Activated gamma-delta T cell treated with Interleukin-2 at 50 U/mL for 16 hours (primary cell): ENCODE measurements at places on chromosomes 11 and 22.

DNA sequence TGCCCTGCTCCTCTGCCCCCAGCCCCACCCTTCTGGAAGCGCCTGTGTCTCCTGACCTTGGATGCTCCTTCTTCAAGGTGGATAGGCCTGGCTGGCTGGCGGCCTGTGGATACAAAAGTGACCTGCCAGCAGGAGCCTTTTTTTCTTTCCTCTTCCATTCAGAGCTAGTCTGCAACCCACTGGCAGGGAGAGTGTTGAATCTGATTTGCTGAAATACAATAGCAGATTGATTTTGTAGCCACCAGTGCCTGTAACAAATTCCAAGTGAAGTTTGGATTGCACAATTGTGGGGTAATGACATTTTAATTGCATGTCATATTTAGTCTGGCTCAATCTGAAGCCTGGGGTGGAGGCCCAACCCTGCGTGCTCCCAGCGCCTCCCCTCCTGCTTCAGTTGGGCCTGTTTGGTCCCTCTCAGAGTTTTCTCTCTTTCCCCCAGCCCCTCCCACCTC, 97.2 kb downstream of the GRIK4 start:
- no peak for DNase-seq

GRCh38 chr11:116866804-116867455, 29.5 kb upstream of the APOA1 start:
- DNase-seq: no peak

- DNase-seq: no peak
These were observed 65.2 kb upstream of the CTSC start for GRCh38 chr11:88402784-88403183.

- DNase-seq: no peak
These were observed 69.2 kb downstream of the CD82 start for GRCh38 chr11:44634401-44635281.

DNA sequence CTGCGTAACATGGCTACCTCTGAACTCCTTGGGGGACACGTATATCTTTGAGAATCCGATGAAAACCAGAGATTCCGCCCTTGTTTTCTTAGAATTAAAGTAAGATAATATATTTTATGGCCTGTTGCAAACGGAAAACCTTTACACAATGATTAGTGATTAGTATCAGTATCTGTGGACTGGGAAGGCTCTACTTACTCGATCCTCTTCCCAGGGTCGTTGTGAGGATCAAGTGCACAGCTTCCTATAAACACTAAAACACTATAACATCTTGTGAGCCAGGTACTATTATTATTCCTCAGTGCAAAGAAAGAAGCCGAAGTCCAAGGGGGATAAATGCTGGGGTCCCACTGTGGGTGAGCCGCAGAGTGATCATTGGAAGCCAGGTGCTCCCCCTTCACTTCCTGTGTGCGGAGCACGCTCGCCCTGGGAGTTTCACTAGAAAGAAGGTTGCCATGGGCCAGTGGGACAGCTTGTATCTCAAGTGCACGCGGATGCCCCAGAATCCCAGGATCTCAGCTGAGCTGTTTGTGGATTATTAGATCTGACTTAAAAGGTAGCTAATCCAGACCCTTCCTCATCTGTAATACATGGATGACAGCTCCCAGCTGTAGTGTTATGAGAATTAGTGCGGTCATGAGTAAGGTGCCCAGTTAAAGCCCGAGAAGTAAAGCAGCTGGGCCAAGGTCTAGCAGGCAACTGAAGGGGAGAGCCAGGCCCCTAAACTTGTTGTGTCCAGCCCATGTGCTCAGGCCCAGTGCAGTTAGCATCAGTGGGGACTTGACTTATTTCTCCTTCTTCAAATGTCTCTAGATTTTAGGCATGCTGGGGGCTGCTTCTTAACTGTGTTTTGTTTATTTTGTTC, 839 bp downstream of the CBY1 start:
- peak; percentile 13 for DNase-seq
